ENCODE measurements at places on chromosomes 2 and 18.

- no peak for DNase-seq
Observed at GRCh38 chr18:56060967-56061541, 473.1 kb upstream of the TCF4 start.

- no peak for DNase-seq
Observed at GRCh38 chr2:2075875-2076529, 255.1 kb downstream of the MYT1L start.

DNA sequence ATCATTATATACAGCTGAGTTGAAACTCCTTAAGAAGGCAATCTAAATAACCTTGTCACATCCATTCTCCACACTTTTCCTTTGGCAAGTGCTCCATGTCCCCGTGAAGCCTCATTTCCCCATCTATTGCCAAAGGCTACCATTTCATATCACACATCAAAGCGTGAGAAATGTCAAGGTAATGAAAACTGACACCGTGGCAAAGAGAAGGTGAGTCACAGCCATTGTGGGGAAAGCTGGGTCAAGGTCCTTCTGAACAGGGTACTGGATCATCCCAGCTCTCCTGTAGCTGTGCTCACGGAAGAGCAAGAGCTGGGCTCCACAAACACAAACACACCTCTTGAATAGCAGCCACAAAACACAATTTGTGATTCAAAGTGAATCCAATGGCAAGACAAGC lies 58.2 kb upstream of the REG3G start:
- DNase-seq, result no peak

DNA sequence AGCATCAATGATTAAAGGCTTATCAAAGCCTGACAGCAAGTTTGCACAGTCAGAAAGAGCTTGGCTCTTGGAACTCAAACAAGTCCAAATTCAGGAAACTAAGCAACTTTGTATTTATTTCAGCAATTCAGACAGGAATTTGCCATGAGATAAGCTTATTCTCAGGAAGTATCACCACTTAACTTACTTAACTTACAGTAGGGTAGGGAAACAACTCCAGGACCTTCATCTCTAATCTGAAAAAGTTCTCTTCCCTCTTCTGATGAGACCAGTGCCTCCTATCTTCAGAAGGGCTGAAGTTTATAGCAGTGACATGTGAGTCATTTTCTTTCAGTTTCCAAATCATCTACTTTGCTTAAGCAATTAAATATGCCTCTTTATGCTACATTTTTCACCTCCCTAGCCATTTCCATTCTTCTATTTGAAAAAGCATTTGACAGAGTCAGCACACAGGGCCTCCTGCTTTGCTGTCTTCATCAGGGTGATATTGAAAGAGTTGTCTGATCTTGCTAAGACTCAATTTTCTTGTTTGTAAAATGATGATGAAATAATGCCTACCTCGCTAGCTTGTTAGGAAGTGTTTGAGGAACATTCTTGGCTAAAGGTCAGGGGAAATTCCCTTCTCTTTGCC lies 389.5 kb downstream of the RND3 start:
- DNase-seq, result peak; percentile 65

DNA sequence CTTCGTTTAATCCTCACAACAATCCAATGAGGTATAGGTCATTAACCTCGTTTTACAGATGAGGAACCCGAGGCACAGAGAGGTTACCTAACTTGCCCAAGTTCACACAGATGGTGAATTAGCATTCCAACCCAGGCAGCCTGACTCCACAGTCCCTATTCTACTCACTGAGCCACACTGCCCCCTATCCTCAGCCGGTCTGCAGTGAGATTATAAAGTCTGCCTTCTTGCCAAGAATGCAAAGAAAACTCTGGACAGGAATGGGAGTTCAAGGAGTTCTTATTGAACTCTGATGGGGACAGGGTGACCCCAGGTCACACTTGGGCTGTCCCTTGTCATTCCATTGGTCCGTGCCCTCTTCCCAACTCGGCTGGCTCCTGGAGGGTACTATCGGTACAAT lies 118.1 kb upstream of the MSH6 start:
- DNase-seq, result no peak

DNA sequence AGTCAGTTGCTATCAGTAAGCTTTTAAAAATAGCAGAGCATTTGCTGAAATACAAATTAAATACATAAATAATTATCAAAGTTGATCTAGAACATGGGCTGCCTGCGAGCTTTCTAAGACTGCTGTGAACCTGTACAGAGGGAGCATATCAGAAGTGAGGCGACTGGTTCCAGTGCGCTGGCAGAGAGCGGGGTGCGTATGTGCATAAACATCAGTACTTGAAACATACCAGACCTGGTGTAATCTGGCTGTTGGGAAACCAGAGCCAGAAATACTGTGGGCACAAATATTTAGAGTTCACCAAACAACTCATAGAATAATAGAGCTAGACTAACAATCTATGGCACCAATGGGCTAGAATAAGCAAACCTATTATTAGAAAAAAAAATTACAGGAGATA lies 27.3 kb downstream of the PDIA6 start:
- no peak for DNase-seq

DNA sequence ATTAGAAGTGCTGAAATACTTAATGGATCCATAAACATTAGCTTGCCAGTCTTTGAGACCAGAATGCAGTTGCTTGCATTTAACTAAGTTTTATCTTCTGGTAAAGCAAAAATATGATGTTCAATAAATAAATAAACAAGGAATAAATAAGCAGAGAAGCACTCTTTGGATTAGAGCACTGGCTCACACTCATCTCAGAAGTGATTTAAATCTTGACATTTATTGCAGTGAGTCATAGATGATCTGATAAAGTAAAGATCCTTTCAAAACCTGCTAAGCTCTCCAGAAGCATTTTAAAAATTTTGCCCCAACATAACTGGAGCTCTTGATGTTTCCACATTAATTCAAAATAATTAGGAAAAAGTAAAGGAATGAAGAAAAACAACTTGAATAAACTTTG lies 66.8 kb downstream of the KYNU start:
- DNase-seq, result no peak

DNA sequence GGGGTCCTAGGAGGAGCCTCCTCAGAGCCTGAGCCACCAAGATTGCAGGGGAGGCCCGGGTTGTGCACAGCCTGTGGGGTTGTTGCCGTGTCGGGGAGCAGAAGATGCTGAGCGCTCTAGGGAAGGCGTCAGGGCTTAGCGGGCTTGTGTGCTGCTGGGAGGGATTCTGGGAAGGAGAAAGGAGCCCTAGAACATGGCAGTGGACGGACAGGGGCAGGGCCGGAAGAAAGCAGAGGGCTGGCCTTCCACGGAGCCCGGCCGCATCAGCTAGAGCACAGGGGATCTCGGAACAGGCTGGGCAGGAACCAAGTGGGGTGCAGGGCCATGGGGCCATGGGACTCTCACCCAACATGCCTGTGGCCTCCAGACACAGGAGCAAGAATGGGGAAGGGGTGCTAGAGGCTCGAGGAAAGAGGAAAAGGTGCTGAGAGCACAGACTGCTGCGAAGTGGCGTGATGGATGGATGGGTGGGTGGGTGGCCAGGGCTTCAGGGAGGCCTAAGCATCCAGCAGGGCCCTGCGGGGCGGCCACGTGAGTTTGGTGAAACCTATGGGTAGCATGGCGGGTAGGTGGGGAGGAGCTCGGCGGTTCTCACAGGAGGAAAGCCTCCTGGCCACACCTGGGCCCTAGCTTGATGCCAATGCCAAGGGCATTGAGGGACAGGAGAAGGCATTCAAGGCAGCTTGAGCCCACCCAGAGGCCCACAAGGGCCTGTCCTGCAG lies 35.8 kb downstream of the MTERF4 start:
- no peak for DNase-seq

DNA sequence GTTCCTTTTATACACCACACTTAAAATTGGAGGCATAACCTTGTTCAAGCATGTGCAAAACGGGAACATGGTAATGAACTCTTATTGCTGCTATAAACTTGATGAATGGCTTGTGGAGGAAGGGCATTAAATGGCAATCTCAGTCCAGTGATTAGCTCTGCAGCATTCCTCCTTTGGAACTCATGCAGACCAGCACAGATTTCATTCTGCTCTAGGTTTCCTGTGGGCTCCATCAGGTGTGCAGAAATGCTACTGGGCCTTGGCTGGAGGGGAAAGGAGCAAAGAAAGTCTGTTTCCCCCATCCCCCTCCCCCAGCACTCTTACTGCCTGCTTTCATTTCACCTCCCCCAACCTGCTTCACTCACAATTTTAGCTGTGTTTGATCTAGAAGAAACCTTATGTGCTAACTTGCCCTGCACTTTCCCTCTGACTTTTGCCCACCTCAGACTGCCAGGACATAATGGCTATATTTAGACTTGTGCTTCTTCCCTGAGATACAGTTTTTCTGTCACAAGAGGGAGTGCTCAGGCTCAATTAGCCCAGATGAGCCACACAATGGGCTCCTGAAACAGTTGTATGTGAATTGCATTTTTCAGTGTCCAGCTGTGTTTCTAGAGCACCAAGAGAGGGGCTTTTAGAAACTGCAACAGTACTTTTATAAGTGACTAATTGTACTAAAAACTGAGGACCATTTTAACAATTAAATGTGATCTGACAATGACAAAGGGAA lies 109.8 kb downstream of the FSHR start:
- DNase-seq, result no peak

DNA sequence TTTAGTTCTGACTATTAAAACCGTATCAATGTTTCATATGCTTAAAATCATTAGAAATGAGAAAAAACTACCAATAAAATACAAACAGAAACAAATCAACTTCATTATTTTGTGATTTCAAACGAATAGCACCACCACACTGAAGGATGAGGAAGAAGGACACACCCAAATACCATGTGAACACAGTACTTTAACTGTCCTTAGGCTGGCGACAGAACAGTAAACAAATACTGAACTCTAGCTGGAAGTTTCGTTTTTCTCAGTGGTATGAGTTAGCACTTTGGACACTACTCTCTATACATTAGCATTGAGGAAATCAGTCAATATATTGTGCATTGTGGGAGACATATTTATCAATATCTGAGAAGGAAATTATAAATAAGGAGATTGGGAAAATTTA lies 202.4 kb upstream of the AGAP1 start:
- no peak for DNase-seq

- no peak for DNase-seq
Observed at GRCh38 chr18:23071285-23071684, 64.0 kb upstream of the CABLES1 start.

GRCh38 chr2:64655873-64656272 lies 2.2 kb upstream of the SERTAD2 start:
- DNase-seq, result no peak

DNA sequence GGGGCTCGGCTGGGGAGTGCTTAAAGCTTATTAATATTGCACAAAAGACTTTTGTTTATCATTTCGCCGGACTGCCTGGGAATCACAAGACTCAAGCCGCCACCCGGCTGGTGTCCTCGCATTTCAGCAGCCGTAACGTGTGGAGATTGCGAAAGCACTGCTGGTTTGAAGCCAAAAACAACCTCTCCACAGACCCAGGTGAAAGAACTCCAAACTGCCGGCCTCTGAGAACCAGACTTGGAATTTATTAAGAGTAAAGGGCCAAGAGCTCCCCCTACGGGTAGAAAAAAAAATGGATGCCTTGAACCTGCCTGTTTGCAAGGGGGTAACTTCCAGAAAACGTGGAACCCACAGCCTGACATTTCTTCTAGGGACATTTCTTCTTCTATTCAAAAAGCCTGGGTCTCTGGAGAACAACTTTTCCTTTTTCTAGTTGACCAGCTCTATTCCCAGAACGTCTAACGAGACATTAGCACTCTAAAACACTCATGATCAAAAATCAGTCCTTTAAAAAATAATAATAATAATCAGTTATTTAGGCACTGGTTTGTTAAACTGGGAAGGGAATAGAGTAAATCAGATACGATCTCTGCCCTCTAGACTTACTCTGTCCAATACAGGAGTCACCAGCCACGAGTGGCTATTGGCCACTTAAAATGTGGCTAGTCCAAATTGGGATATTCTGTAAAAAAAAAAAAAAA lies 216.3 kb downstream of the C1D start:
- peak; percentile 79 for DNase-seq

- DNase-seq, result no peak
Observed at GRCh38 chr2:98157557-98157956, 70.6 kb downstream of the VWA3B start.

DNA sequence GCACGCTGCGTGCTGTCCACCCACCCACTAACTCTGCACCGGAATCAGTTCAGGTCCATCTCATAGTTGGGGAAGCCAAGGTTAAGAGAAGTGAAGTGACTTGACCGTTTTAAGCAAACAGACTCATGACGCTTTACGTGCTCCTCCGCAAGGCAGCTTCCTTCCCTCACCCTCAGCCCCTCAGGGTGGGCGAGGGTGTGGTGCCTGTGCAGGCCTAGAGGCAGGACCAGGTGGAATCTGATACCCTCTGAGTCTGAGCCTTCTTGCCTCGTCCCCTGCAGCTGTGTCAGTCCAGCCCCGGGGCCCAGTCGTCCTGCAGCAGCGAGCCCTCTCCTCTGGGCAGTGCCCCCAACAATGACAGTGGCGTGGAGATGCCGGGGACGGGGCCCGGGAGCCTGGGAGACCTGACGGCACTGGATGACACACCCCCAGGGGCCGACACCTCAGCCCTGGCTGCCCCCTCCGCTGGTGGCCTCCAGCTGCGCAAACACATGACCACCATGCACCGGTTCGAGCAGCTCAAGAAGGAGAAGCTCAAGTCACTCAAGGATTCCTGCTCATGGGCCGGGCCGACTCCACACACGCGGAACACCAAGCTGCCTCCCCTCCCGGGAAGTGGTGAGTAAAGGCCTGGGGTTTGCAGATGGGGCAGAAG lies 250.5 kb downstream of the GLI2 start:
- DNase-seq, result no peak

DNA sequence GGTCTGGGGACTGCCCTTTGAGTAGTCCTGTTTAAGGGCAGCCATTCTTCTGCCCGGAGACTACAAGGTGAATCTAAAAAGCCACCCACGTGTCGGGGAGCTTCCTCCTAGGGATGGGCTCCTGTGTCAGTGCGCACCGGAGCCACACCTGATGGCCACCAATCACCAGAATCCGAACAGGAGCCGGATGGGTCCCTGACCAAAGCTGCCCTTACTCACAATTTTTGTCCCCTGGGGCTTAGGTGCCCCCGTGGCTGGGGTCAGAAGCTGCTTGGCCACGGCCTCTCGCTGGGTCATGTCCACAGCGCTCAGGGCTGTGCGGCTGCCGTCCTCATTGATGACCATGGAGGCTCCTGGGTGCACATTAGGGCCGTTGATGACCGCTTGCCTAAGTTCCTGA lies 30.9 kb downstream of the POLR1A start:
- no peak for DNase-seq

DNA sequence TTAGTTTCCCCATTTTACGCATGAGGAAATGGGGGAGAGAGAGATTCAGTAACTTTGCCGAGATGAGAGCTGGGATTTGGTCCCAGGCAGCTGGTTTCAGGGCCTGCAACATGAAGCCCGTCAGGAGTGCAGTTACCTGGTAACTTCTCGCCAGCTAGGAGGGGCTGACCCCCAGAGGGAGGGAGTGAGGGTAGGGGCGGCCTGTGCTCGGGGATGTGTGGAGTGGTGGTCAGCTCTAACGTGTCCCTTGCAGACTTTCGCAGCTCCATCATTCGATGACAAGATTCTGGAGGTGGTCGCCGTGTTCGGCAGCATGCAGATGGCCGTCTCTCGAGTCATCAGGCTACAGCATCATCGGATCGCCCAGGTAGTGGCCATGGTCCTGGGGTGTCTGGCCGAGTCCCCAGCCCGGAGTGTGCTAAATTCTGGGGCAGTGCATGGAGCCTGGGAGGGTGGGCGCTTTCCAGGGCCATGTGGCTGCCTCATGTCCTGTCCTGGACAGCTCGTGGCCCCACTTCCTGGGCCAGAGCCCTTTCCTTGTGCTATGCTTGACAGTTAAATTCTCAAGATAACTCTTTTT lies 103.8 kb downstream of the DGKD start:
- no peak for DNase-seq

- no peak for DNase-seq
Observed at GRCh38 chr2:204680576-204680975, 135.3 kb downstream of the PARD3B start.
